Renal cortical epithelial cell (primary cell): ENCODE measurements at places on chromosomes 2 and 18. TPM values are rescaled to one million over a fixed set of nuclear protein-coding genes. Genes with fewer than 3 reads are reported as not detected.

Gene GORASP2
- 30.9 and 39.1 TPM in 2 replicates for total RNA-seq

Gene RAMP1
- total RNA-seq: 0.50 and 2.6 TPM in 2 replicates

Gene EPB41L5
- total RNA-seq: 33.0 and 57.3 TPM in 2 replicates

Gene B3GNT2
- total RNA-seq: 44.2 and 63.0 TPM in 2 replicates

Gene C2orf78
- total RNA-seq: not detected in 2 replicates

Gene LIMS3
- 7.5 TPM in 1 of 2 replicates, not detected in the other for total RNA-seq

Gene CHMP1B
- 106 and 118 TPM in 2 replicates for total RNA-seq

Gene TSPYL6
- not detected in 2 replicates for total RNA-seq

Gene SLC38A11
- 0.69 and 1.2 TPM in 2 replicates for total RNA-seq

- no peak for DNase-seq
Measured at GRCh38 chr2:32357318-32358110, 691 bp downstream of the BIRC6 start.

DNA sequence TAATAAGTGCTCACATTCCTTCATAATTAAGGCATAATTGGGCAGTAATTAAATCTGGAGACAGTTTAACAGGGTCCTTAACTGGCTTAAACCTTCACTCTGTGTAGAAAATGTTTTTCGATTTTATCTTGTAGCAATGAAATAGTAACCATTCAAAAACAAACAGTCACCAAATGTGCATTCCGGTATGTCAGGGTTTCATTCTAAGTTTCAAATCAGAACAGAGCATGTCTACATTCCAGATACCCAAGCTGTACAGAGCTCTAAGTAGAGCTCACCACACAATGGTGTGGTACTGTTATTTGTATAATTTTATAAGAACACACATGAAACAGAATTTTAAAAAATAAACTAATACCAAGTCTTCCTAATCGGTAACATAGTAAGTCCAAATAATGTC lies 52.6 kb downstream of the SMAD2 start:
- no peak for DNase-seq

GRCh38 chr2:173545364-173545763 lies 190.7 kb downstream of the CDCA7 start:
- peak; percentile 81 for DNase-seq

DNA sequence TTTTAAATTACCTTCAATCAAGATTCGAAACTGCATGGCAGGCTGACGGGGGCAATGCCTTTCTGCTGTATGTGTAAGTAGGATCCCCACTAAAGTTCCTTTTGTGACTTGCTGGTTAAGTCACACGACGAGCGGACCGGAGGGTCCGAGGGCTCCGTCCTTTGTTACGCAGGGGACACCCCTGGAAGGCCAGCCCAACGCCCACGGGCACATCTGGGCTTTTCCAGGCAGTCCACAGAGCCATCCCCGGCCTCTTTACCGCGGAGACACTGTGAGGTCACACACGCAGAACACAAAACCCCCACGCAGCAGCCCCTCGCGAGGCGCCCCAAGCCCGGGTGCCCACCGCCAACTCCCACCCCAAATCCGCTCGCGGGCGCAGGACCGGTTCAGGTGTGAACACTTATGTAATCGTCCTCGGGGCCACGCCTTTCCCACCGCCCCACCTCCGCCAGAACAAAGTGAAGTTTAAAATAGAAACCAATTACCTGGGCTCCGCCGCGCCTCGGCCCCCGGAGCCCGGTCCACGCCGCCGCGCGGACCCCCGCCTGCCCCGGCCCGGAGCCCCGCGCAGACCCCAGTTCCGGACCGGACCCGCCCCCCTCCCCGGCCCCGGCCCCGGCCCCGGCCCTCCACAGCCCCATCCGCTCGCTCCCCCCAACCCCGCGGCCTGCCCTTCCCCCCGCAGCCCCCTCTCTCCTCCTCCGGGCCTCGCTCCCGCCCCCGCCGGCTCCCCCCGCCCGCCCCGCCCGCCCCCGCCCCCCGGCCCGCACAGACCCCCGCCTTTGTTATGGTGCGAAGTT lies 4.2 kb downstream of the ZNF516 start:
- DNase-seq: no peak

- DNase-seq: no peak
Measured at GRCh38 chr18:32351032-32351431, 119.7 kb downstream of the GAREM1 start.

DNA sequence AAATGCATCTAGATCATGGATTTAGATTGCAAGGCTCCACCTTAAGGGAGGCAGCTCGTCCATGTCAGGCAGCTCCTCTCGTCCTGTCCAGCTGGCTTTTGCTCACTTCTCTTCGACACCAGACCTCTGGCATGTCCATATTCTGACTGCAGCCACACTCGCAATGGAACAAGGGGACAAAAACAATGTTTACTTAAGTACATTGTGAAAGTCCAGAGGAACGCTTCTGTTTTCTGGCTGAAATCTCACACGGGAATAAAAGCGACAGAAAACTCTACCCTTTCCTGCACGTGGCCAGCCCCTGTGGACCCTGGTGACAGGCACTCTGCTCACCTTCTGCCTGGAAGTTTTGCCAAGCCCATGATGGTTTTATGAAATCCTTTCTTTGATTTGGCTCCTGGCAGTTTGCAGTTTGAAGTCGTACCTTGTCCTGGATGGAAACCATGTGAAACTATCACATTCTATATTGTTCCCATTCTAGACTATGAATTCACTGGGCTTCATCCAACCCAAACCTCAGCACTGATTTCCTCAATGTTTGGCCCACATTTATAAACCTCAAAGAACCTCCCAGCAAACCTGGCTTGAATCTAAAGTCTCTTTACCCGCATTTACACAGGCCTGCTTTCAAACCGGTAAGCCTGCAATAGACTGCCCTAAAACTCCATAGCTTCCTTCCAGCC lies 134.3 kb upstream of the PIEZO2 start:
- DNase-seq: no peak

DNA sequence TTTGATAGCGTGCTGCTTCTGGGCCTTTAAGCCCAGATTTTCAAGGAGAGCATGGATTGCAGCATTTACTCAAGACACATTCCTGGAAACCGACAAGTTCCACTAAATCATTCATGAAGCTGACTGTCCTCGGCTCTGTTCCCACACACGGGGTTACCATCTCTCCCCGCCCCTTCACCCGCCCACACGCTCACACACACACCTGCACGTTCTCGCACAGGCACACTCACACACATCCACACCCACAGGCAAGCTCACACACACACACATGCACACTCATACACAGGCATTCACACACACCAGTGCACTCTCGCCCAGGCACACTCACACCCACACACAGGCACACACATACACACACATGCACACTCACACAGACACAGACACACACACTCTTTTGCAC lies 150.0 kb upstream of the AGAP1 start:
- DNase-seq: peak; percentile 83

DNA sequence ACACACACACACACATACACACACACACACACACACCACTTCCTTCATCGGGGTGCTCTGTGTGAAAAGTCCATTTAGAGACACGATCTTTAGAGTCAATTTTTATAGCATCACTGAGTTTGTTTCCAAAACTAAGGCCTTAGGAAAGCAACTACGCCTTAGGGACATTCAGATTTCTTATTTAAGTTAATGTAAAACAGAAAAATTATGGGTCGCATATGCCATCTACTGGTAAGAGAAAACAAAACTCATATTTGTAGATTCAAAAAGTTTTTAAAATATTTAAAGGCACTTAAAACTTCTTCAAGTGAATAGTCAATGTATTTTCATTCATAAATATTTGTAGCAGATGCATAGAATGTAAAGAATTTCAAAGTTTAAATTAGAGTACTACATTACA lies 166.2 kb downstream of the ATAD2B start:
- peak; percentile 51 for DNase-seq

DNA sequence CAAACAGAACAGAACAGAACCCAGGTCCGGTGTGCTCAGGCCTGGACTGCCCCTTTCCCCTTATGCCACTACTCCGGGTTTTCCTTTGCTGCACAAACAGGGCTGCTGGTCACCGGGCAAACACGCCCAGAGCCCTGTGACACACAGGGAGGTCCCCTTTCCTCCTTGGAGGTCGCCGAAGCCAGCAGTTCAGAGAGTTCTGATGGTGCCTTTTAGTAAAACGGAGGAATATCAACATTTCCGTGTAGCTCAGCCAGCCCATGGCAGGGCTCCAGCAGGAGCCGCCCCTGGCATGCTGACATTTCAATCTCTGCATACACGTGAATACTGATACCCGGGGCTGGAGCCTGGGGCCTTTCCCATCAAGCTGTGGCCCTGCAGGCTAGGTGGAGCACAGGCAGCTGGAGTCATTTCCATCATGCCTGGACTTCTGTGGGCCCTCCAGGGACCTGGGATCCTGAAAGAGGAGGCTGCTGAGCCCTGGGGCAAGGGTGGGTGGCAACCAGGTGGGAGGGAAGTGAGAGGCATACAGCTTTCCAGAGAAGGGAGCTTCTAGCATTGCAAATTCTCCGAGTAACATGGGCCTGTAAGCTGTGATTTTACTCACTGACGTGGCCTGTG lies 91.4 kb upstream of the PXDN start:
- DNase-seq: no peak

DNA sequence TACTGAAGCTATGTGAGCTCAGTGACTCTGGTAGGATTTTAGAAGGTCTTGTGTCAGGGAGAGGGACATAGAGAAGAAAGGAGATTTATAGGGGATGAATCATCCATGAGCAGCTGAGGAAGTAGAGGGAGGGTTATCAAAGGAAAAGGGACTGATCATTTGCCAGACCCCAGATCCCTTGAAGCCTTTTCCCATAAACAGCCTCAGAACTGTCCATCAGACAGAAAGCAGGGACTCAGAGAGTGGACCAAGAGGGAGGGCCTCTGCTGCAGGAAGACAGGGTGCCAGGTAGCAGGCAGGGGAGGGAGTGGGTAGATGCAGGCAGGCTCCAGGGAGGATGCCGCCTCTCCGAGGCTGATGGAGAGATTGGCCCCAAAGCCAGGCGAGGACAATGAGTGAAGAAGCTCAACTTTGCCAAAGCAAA lies 133.9 kb downstream of the TNS1 start:
- DNase-seq: no peak

GRCh38 chr2:228938629-228939028 lies 332.5 kb downstream of the PID1 start:
- no peak for DNase-seq

GRCh38 chr2:233208382-233209116 lies 42.9 kb upstream of the ATG16L1 start:
- peak; percentile 57 for DNase-seq

DNA sequence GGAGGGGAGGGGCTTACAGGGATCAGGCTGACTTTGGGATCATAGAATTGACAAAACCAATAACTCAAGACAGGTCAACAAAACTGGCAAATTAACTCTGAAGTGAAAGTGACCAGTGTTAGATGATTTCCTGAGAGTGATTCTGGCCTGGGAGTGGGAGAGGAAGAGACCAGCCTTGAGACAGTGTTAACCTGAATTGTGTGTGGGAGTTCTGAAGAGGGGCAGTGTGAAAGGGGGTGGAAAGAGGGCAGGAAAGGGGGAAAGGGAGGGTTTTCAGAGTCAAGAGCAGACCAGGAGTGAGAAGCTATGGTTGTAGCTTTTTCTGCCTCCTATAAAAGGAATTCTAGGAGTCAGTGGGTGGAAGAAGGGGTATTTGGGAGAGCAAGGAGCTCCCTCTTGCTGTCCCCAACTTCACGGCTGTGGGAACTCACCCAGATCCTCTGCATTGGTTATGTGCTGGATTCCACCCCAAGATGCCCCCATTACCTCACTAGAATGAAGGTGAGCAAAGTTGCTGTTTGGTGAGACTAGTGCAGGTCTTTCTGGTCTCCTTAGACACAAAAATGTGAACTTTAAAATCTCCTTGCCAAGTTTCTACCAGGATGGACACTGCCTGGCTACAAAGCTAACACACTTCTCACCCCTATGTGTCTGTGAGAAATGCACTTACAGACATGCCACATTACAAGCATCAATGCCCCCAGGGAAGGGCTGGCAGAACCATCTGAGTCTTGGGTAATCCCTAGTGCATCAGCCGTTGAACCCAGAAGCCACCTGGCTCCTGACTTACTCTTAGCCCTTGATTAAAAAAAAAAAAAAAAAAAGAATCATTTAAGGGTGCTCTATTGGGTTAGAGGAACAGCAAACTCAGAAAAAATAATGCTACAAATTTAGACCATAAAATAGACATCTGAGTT lies 61.6 kb downstream of the BMP10 start:
- DNase-seq: no peak

DNA sequence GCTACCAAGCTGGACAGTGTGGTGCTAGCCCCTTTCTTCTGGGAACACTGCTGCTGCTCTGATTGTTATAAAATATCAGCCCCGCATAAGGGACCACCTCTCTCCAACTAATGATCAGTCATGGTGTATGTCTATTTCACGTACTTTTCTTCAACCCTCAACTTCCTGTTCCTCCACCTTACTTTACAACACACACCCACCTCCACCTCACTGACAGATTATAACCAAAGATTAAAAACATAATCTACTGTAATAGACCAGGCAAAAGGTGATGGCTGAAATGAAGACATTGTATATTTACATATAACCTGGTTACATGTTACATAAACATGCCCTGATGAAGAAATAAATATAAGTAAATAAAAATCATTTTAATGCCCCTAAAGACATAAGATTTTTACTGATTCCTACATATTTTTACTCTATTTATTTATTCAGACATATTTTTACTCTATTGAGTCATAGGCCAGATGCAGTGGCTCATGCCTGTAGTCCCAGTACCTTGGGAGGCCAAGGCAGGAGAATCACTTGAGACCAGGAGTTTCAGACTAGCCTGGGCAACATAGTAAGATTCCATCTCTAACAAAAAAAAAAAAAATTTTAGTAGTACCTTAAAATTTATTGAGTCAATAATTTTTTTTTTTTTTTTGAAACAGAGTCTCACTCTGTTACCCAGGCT lies 12.8 kb downstream of the STK39 start:
- no peak for DNase-seq
